Panc1 (cell line): ENCODE measurements at places on chromosomes 11 and 22.

DNA sequence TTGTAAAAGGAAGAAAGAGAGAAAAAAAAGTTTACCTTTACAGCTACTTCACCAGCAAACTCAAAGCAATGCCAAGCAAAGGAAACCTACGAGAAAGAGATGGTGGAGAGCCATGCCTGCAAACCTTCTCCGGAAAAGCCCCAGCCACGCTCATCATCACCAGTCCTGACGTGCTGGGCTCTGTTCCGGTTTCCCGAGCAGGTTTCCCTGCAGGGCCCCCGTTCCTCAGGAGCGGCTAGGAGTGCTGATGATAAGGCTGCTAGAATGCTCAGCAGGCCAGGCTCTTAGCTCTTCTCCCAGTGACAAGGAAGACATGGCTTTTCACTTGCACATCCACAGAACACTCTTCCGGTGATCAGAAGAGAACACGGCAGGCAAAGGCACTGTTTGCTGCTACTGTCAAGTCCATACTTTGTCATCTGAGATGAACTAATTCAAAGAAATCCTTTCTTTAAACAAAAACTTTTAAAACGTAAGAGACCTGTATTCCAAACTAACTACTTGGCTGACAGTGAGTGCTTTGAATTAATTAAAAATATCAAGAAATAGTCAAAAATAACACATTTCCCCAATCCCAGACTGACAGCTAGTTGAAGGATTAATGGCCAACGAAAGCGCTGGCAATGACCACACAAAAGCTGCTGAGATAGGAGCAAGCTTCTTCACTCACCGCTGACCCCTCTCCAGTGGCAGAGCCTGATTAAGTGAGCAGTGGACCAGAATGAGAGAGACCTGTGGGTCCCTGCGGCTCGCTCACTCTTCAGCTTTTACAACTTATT is 35.8 kb downstream of the DUSP8 start:
- H3K27ac ChIP-seq: no peak overlapping the region
- peaks cover 6% of the 10 kb centered on the region for H3K27me3 ChIP-seq
- H3K36me3 ChIP-seq: no peaks in the 10 kb centered on the region
- peaks cover 4% of the 10 kb centered on the region for H3K4me1 ChIP-seq
- no peak for DNase-seq

DNA sequence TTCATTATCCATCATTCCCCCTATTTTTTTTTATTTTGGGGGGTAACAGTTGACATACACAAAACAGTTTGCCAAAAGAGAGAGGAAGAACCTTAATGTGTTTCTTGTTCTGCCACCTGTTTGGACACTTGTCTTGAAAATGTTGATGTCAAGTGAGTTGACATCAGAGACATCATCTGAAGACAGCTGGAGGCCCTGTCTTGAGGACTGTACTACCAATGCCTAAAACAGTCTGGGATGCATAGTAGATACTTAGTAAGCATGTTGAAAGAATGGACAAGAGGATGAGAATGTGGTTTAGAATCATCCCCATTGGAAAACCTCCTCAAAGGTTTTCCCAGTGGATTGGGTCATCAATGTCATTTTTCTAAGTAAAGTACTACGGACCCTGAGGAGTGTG is 2.4 kb upstream of the ARHGEF12 start:
- H3K4me1 ChIP-seq: peaks cover 62% of the 10 kb centered on the region
- H3K27ac ChIP-seq: peak overlapping the region; percentile 98
- peaks cover 17% of the 10 kb centered on the region for H3K36me3 ChIP-seq
- H3K27me3 ChIP-seq: no peaks in the 10 kb centered on the region
- no peak overlapping the region for H3K4me3 ChIP-seq

- no peak overlapping the region for H3K27ac ChIP-seq
- H3K4me3 ChIP-seq: no peak overlapping the region
- no peaks in the 10 kb centered on the region for H3K27me3 ChIP-seq
- DNase-seq: no peak
- no peaks in the 10 kb centered on the region for H3K4me1 ChIP-seq
Observed at GRCh38 chr11:121497176-121497998, 44.6 kb upstream of the SORL1-AS1 start.

DNA sequence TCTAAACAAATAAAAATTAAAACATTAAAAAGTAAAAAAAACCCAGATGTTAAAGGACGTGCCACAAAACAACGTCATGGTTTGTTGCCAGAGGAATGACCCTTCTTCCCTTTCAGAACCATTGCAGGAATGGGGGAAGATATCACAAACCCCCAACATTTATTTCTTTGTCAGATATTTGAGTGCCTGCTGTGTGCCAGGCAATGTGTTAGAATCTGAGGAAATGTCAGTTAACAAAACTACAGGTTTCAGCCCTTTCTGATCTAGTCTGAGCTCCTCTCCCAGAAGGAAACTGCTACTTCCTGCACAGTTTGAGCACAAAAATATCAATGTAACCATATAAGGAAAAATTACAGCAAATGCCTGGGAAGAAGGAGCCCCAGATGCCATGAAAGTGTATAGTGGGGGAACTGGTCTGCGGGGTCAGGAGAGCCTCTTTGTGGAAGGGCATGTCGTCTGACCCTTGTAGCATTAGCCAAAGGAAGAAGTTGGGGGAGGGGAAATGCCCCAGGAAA is 7.1 kb upstream of the NHERF4 start:
- DNase-seq: no peak
- H3K4me1 ChIP-seq: no peaks in the 10 kb centered on the region
- H3K27me3 ChIP-seq: no peaks in the 10 kb centered on the region
- H3K36me3 ChIP-seq: no peaks in the 10 kb centered on the region
- no peak overlapping the region for H3K4me3 ChIP-seq

- H3K4me3 ChIP-seq: no peak overlapping the region
- no peaks in the 10 kb centered on the region for H3K36me3 ChIP-seq
- no peaks in the 10 kb centered on the region for H3K4me1 ChIP-seq
- DNase-seq: no peak
Observed at GRCh38 chr11:78815831-78816230, 241.2 kb upstream of the NARS2 start.

DNA sequence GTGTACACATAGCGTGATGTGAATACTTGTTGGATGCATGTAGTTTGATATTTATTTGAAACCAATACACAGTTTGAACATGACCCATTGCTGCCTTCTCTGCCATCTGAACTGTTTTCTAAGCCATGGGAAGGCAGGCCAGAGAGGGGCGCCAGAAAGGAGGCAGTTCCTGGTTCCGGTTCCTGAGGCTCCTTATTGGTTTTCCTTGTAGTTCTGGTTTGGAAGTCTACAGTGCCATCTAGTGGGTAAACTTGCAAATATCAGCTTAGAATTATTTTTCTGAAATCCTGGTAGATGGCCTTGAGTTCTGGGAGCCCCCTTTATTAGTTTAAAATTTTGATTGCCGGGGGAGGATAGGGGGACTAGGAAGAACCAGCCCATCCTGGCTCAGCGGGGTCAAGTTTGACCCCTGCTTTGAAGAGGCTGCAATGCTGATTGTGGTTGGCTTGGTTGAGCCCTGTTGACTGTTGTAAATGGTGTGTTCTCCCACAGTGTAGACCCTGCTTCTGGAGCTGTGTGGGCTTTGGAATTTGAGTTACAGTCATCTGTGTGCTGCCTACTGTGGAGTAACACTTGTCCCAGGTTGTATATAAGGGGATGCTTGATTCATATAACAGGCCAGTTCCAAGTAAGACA is 48.4 kb downstream of the GRAMD1B start:
- H3K4me3 ChIP-seq: no peak overlapping the region
- peak; percentile 61 for DNase-seq
- H3K27me3 ChIP-seq: peaks cover 10% of the 10 kb centered on the region

DNA sequence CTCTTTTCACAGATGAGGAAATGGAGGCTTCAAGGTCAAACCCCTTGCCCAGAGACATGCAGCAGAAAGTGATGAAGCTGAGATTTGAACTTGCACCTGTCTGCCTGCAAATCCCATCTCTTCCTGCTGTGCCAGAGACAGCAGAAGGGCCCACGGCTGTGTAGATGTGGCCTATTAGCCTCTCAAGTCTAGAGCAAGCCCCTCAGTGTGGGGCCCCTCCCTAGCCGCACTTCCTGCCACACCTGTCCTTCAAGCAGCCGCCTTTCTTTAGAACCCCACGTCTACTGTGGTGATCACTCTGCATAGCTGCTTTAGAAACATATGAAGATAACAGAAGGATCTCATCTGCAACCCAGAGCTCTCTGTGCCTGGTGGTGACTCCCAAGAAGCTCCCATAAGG is 41.2 kb upstream of the JAM3 start:
- H3K27ac ChIP-seq: no peak overlapping the region
- H3K27me3 ChIP-seq: peaks cover 3% of the 10 kb centered on the region; the same call in 1 of the 2 replicates
- no peaks in the 10 kb centered on the region for H3K36me3 ChIP-seq
- H3K4me3 ChIP-seq: no peak overlapping the region
- H3K4me1 ChIP-seq: no peaks in the 10 kb centered on the region
- no peak for DNase-seq

DNA sequence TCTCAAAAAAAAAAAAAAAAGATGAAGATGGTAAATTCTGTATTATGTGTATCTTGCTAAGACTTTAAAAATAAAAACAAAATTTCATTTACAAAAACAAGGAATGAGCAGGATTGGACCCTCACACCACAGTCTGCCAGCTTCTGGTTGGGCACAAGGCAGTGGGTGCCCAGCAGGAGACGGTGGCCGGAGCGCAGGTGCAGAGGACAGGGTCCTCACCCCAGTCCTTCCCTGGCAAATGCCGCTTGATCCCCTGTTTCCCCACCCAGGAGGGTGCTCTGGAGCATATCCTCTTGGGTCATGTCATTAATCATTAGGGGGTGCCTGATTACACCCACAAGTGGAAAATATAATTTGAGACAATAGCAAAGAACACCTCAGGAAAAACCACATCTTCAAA is 31.2 kb downstream of the SHANK2 start:
- H3K36me3 ChIP-seq: no peaks in the 10 kb centered on the region
- no peak overlapping the region for H3K27ac ChIP-seq
- no peak overlapping the region for H3K4me3 ChIP-seq
- no peaks in the 10 kb centered on the region for H3K27me3 ChIP-seq
- no peak for DNase-seq

DNA sequence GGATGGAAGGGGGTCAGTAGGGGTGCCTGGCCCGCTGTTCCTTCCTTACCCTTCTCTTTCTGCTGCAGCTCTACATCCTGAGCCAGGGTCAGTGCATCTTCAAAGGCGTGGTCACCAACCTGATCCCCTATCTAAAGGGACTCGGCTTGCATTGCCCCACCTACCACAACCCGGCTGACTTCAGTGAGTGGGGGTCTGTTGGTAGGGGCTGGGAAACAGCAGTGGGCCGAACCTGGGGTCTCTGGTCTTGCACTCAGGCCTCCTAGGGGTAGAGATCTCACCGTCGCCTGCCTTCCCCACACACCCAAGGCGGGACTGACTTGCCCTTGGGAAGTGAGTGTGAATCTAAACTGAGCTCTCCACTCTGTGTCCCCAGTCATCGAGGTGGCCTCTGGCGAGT is 7.6 kb downstream of the ABCG4 start:
- H3K4me3 ChIP-seq: no peak overlapping the region
- no peaks in the 10 kb centered on the region for H3K36me3 ChIP-seq
- no peak for DNase-seq

DNA sequence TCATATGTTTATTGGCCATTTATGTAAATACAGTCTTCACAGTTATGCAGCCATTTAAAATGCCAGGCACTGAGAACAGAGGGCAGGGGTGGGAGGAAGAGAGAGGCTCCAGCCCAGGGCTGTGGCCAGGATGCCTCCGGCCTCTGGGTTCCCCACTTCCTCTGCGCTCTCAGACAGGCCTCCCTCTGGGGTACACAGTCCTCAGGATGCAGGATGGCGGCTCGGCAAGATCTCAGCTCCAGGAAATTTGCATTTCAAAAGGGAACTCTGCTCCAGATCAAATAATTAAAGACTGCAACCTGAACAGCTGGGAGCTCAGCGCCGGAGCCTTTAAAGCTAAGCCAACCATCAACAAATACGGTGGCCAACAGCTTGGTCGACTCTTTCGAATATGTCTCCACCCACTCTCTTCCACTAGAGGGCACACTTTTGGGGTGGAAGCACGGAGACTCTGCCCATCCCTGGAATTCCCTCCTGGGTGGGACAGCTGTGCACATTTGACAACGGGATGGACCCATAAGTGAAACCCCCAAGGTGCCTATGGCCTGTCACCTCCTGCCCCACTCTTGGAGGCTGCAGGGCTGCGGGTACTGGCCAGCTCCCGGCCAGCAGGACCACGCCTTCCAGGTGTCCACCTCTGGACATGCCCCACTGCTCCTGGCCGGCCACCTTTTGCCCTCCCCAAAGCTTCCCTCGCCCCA is 1044.7 kb downstream of the BRD1 start:
- no peak overlapping the region for H3K4me3 ChIP-seq
- no peak for DNase-seq
- no peaks in the 10 kb centered on the region for H3K27me3 ChIP-seq
- no peaks in the 10 kb centered on the region for H3K36me3 ChIP-seq

GRCh38 chr11:74453373-74453975 is 13.9 kb downstream of the KCNE3 start:
- H3K4me1 ChIP-seq: no peaks in the 10 kb centered on the region
- no peaks in the 10 kb centered on the region for H3K27me3 ChIP-seq
- no peak overlapping the region for H3K27ac ChIP-seq
- DNase-seq: peak; percentile 61
- H3K4me3 ChIP-seq: no peak overlapping the region
- no peaks in the 10 kb centered on the region for H3K36me3 ChIP-seq

DNA sequence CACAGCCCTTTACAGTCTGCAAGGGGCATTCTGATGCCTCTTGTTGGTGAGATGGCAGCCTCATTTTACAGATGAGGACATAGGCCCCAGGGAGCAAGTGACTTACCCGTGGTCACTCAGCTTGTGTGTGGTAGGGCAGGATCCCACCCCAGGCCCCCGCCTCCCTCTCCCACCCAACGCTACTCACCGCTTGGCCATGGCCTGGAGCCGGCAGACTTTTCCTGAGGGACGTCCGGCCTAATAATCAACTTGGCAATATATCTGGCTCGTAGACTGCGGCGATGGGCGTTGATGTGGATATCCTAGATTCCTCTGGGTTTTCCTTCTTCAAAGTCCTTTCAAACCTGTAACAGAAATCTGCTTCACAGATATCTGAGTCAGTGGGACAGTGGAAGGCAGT is 57.1 kb downstream of the ARHGAP8 start:
- no peak overlapping the region for H3K4me3 ChIP-seq
- H3K4me1 ChIP-seq: no peaks in the 10 kb centered on the region
- H3K27ac ChIP-seq: no peak overlapping the region
- H3K27me3 ChIP-seq: no peaks in the 10 kb centered on the region
- no peak for DNase-seq

- no peak for DNase-seq
- no peak overlapping the region for H3K27ac ChIP-seq
- no peak overlapping the region for H3K4me3 ChIP-seq
- no peaks in the 10 kb centered on the region for H3K36me3 ChIP-seq
- peaks cover 4% of the 10 kb centered on the region for H3K4me1 ChIP-seq
Observed at GRCh38 chr11:120205596-120206161, 5.2 kb upstream of the OAF start.

DNA sequence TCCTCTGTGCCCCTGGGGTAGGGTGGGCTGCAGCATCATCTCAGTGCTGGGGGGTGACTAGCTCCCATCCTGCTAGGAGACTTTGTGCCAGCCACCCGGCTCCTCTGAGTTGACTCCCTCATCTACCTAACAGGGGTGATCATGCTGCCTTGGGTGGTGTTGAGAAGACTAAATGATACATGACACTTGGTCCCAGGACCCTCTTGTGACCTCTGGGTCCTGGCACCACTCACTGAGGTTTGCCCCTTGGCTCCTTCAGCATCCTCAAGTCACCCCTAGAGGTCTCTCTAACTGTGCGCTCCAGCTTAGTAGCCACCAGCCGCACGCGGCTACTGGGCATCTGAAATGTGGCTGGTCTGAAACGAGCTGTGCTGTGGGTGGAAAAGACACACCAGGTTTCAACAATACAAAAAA is 72.1 kb downstream of the LRRC32 start:
- no peaks in the 10 kb centered on the region for H3K36me3 ChIP-seq
- H3K4me3 ChIP-seq: no peak overlapping the region
- no peaks in the 10 kb centered on the region; the same call in 1 of the 2 replicates for H3K4me1 ChIP-seq
- peak; percentile 24 for DNase-seq
